ENCODE measurements at places on chromosomes 11 and 22.

GRCh38 chr11:111841370-111842053 lies 29.9 kb downstream of the ALG9 start:
- peak; percentile 89 for DNase-seq

DNA sequence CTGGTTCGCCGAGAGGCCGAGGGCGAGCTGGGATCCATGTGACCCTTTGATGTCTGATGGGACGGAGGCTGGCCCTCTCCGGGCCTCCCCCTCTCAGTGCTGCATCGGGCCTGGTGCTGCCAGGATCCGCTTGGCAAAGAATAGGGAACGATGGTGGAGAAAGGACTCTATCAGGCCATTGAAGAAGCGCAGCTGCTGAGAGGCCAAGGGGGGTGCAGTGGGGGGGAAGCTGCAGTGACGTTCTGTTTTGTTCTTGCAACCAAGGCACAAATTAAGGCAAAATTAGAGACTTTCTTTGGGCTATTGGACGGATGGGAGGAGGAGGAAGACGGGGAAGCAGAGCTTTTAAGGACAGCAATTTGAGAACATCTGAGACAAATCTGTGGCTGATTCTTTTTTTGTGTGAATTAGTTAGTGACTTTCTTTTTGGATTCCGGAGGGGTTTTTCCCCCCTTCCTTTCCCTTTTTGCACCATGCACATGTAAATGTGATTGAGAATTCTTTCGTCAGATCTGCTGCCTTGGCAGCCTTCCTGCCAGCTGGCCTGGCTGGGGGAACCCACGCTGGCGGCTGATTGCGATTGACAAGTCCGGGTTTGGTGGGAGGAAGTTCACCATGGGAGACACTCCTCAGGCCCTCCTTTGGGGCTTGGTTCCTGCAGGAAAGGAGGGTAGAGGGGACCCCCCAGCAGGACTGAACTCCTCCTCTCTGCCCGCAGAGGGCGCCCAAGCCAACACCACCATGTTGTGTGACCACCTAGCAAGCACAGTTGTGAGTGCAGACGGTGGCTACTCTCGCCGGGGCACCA lies 214.6 kb downstream of the NTM start:
- DNase-seq, result no peak

DNA sequence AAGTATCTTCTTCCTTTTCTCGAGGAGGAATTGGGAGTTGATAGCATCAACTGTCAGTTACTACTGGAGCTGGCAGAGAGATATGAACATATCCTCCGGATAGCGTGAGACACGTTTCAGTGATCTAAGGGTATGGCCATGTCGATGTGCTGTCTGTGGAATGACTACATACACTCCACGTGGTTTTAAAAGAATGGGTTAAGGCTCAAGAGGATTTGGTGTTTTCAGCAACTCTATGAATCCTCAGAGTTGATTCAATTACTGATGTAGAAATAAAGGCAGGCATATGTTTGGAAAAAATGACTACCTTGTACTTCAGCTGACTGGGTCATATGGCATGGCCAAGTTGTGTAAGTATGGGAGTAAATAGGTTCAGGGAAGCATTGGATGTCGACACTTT lies 22.9 kb downstream of the MMP13 start:
- no peak for DNase-seq

DNA sequence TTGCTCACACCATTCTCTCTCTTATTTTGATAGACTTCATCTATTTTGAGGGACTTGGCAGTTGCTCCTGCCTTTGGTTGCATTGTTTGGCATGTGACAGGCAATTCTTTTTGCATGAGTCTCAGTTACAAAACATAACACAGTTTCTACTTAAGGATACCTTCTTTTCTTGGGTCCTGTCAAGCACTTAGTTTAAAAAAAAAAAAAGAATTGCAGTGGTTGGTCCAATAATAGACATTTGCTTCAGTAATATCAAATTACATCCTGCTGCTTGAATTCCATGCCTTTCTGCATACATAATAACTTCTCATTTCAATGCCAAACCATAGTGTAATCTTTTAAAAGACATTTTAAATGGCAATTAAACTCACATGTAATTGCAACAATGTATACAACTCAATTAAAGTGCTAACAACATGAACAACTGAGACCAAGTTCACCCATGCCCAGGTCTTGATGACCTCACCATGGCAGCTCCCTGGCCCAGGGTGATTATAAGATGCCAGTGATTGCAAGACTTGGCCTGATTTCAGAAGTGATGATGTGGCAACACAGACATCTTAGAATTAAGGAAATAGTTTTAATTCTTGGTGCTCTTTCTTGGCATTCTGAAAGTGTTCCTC lies 32.2 kb upstream of the PLET1 start:
- no peak for DNase-seq

GRCh38 chr11:77568306-77568705 lies 21.4 kb upstream of the AQP11 start:
- DNase-seq, result no peak

GRCh38 chr11:118930094-118930712 lies 4.5 kb upstream of the BCL9L start:
- DNase-seq, result peak; percentile 92

GRCh38 chr11:120284272-120284671 lies 40.8 kb upstream of the TLCD5 start:
- no peak for DNase-seq

DNA sequence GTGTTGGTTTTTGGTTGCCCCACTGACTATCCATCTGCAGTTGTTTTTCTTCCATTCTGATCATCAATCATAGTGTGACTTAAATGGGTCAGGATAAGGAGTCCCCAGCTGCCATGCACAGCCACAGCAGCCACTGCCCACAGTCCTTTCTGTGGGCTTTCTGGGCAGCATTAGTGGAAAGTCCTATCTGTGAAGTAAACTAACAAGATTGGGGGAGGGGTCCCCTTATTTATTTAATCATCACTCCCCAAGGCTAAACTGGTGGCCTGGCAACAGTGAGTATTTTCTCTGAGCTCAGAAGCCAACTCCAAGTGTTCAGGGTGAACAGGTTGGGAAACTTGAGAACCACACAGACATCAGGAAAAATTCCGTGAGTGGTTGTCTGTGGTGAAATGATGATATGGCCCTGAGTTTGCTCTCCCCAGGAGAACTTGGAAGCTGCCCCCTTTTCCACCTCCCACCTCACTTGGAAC lies 145.0 kb downstream of the CCDC34 start:
- DNase-seq, result no peak

- no peak for DNase-seq
These were observed 7.3 kb downstream of the ANKK1 start for GRCh38 chr11:113394919-113395318.

DNA sequence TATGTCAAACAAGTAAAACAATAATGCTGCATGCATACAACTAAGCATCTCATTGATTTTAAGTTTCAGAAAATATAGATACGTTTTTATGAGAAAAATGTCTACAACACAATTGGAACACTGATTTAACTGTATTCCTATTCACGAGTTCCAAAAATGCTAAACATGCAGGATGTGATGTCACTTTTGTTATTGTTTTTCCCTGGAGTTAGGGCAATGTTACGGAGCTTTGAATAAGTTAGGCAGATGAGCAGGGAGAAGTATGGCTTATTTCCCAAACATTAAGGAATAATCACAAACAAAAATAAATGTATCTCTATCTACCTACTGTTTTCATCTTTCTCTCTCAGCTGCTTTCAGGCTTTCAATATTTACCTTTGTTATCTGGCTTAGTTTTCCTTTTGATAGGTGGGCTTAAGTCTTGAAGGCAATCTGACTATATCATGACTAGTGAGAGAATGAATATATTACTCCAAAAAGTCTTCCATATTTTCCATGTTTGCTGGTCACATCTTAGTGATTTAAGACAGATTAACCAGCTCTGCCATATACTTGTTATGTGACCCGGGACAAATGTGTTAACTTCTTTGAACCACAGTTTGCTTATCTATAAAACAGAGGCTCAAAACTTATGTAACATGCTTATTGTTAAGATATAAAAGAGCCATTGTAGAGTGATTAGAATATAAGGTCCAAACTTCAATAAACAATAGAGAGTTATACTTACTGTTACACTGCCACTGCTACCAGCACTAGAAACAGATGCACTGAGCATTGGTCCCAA lies 854.4 kb upstream of the CCDC90B start:
- no peak for DNase-seq

DNA sequence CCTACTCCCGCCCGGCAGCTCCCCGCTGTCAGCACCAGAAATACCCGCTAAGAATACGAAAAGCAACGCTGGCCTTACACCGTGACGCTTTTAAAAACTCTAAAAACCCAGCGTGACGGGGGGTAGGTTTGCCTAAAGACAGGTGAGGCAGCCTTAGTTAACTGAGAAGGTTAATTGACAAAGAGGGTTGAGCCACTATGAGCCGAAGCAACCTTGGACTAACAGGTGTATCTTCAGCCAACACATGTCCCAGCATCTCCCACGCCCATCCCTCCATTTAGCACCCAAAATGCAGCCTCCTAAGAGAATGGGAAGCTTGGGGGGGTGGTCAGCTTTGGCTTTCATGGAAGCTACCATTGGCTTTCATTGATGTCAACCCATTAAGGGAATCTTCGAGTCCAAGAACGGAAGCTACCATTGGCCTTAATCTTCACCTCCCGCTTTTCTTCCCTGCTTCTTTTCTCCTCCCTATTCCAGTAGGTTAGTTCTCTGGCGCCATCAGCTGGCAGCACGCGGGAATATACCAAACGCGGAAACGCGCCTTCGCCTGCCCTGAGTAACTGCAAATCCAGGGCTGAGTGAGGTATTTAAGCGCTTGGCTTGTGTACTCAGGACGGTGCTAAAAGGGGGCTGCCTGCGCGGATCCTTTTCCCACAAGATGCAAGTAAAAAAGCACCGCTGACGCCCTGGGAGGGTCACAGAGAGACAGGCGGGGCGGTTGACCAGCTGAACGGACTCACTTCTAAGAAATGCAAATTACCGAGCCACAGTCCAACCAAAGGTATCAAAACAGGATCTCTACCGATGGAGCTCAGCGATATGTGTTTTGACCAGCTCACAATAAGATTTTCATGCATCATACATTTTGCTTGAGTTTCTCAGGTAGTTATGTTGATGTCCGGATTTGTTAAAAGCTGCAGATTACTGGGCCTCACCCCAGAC lies 38.5 kb upstream of the GLYATL1 start:
- peak; percentile 56 for DNase-seq

GRCh38 chr11:26070714-26071380 lies 261.1 kb upstream of the ANO3 start:
- no peak for DNase-seq

DNA sequence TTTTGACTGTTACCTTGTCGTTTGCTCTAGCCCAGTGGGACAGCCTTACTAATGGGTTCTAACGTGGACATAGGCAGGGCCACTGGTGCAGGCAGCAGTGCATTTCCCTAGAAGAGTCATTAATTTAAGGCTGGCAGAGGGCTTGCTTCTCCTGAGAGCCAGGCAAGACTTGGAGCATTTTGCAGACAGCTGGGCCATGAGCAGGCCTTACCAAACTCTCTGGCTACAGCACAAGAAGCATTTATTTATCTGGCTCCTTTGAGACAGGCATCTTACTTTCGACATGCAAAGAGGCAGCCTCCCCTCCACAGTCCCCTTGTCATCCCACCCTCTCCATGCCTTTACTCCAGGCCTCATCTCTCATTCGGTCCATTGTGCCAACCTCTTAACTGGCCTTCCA lies 139.9 kb downstream of the CSNK2A3 start:
- no peak for DNase-seq

DNA sequence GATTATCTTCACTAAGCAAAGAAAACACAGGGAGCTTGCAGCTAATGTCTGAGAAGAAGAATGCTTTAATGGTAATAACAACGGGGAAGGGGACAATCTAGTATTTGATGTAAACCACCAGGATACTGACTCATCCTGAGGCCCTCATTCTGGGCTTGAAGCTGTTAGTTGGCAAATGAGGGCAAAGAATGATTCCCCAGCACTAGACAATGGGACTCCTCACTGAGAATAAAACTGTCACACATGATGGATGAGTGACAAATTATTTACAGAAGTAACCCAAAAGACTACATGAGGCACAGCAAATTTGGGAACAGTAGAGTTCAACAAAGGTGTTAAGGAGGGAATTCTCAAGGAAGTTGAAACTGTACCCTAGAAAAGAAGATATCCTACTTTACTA lies 76.3 kb downstream of the FAM168A start:
- DNase-seq, result no peak

GRCh38 chr11:119990309-119991021 lies 147.4 kb downstream of the TRIM29 start:
- DNase-seq, result no peak

- no peak for DNase-seq
These were observed 275.2 kb upstream of the KIRREL3 start for GRCh38 chr11:127275774-127276173.

DNA sequence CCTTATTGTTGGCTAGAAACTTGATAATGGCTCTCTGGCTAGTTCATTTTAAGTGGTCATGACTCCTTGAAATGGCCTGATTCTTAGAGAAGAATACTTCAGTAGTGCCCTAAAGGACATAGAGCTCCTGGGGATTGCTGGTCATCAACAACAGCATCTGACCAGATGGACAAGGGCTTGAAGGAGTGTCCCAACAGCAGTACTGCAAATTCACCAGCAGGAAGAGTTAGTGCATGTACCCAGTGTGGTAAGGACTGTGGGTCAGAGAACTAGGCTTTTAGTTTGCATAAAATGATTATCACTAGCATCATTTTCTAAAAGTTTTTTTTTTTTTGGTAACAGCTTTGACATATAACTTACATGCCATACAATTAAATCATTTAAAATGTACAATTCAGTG lies 39.5 kb upstream of the CUL5 start:
- DNase-seq, result no peak

- no peak for DNase-seq
These were observed 742 bp upstream of the CASP4 start for GRCh38 chr11:104968856-104969776.

- no peak for DNase-seq
These were observed 724.5 kb upstream of the RAG2 start for GRCh38 chr11:37322333-37323194.

GRCh38 chr11:2583605-2583958 lies 116.2 kb downstream of the KCNQ1OT1 start:
- no peak for DNase-seq

DNA sequence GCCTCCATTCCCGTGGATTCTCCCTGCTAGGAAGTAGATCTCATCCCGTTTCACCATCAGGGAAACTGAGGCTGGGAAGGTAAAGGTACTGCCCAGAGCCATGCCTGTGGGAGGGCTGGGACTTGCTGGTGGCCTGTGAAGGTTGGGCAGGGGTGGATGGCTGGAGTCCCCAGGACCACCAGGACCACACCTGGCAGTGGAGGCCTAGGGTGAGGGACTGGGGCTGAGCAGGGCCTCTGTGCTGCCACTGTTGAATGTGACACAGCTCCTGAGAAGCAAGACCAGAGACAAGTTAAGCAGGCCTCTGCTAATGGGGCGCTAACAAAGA lies 26.2 kb upstream of the PRODH start:
- DNase-seq, result no peak

DNA sequence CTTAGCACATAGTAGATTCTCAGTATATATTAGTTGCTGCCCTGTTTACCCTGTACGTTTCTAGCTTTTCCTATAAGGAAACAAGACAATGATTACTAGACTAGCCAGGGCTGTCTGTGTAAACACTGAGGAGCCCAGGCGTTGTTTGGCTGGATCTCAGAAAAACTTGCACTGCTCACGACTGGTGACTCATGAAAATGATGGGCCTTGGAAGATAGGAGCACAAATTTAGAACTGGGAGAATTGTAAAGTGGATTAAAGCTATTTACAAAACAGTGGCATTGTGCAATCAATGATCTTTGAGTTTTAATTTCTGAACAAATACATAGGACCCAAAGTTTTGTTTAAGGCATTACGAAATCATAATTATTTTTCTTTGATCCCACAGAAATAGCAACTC lies 276.9 kb downstream of the FAM76B start:
- DNase-seq, result no peak

Data from stimulated activated effector memory CD8-positive, alpha-beta T cell treated with anti-CD3 and anti-CD28 coated beads, Interleukin-12 subunit alpha, Interleukin-12 subunit beta, amount 100 ng/mL, for 72 hours (primary cell).